Fibroblast of villous mesenchyme (primary cell): ENCODE measurements at places on chromosomes 7 and 10. TPM values are rescaled to one million over a fixed set of nuclear protein-coding genes. Genes with fewer than 3 reads are reported as not detected.

DNA sequence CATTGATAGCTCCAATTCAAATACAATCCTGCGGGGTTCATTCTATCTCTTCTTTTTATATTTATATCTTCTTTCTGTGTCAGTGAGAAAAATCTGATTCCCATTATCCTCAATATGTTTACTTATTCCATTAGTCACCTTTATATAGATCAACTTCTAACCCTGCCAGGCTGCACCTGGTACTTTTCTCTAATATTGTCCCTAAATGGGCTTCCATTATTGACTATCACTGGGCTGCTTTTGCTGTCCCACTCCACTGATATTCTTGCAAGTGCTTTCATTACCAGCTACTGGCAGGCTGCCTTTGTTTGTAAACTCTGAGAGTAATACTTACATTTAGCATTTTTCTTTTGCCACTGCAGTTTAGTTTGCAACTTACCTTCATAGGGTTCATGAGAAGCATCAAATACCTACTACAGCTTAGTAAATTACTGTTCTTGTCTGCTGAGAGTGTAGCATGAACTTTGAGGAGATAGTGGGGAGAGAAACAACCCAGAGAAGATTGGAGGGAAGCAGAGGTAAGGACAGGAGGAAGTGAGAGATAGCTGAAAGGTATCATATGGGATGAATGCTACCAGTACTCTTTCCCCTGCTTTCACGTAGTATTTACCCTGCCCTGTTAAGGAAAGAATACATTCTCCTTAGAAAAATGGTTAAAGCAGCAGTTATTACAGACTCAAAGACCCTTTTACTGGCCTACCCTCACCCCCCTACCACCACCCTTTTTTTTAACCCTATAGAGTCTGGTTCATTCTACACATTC, 119.1 kb downstream of the PHTF2 start:
- no peak for DNase-seq

DNA sequence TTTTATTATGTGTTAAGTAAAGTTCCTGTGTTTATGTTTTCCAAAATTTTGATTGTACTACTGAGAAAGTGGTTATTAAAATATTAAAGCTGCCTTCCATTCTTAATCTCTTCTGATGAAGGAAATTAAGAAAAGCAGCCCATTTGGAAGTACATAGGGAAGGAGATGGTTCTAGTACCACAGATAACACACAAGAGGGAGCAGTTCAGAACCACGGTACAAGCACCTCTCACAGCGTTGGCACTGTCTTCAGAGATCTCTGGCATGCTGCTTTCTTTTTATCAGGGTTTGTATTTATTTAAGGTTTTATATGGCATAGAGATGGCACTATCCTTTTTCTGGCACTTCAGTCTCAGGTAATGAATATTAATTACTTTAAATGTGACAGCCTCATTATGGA, 111.6 kb downstream of the PHTF2 start:
- DNase-seq, result no peak

The AZGP1 gene
- total RNA-seq, result not detected in 2 replicates

DNA sequence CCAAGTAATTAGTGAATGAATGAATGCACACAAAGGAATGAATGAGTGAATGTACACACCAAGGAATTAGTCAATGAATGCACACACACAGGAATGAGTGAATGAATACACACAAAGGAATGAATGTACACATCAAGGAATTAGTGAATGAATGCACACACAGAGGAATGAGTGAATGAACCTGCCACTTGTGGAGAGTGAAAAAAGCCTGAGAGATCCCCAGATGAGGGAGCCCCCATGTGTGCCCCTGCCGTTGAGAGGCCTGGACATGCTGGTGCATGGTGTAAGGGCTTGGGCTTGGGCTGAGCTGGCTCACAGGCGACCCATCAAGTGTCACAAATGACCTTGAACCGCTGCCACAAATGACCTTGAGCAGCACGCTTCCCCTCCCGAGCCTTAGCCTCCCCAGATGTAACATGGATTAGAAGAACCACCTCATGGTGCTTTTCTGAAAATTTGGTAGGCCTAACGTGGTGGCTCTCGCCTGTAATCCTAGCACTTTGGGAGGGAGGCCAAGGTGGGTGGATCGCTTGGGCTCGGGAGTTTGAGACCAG, 46.2 kb downstream of the GTF2IRD1 start:
- no peak for DNase-seq

The TMEM225B gene
- 0.43 and 1.6 TPM in 2 replicates for total RNA-seq
